ENCODE measurements at places on chromosomes 5 and 9.

DNA sequence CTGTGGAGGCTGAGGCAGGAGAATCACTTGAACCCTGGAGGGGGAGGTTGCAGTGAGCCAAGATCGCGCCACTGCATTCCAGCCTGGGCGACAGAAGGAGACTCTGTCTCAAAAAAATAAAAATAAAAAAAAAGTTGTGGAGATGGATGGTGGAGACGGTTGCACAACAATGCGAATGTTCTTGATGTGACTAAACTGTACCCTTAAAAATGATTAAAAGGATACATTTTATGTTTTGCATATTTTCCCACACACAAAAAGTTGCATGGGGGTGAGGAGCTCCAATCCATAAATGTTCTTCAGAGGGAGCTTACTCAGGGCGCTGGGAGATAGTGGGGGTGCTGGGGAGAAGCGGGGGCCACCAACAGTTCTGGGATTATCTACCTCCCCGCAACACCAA is 43.8 kb upstream of the CDKN2AIPNL start:
- DNase-seq: no peak

GRCh38 chr9:97980479-97980803 is 2.7 kb upstream of the ANP32B start:
- no peak for DNase-seq

DNA sequence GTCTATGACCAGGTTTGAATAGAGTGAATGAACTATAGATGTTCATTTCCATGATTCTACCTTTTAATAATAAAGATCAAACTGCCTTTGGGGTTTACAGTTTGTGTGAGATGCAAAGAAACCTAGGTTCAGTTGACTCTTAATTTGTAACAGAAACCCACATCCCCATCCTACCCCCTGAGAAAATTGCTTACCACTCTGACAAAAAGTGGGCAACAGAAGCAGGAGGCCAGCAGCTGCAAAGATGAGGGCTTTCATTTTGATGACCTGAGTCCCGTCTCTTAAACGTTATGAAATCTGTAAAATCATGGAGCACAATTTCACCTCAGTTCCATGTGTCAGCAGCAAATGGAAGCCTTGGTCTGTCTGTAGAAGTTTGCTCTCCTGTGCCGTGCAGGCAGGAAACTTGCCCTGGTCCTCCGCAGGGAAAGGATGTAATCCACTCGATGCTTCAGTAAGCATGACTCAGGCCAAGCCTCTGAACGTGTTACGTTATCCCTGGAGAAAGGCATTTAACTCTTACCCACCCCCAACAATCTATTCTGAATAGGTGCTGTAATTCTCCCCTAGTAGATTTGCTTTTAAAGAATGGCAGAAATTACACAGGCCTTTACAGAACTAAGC is at the start of gene F2RL2:
TSS of gene F2RL2 (minus strand) at position 431 of the 624 bp plus-strand sequence. CDS start at position 258, 173 bp downstream.
- DNase-seq: no peak

GRCh38 chr5:177100714-177101121 is 14.0 kb downstream of the FGFR4 start:
- DNase-seq: no peak

GRCh38 chr9:107079589-107079988 is 203.5 kb upstream of the RAD23B start:
- DNase-seq: no peak

DNA sequence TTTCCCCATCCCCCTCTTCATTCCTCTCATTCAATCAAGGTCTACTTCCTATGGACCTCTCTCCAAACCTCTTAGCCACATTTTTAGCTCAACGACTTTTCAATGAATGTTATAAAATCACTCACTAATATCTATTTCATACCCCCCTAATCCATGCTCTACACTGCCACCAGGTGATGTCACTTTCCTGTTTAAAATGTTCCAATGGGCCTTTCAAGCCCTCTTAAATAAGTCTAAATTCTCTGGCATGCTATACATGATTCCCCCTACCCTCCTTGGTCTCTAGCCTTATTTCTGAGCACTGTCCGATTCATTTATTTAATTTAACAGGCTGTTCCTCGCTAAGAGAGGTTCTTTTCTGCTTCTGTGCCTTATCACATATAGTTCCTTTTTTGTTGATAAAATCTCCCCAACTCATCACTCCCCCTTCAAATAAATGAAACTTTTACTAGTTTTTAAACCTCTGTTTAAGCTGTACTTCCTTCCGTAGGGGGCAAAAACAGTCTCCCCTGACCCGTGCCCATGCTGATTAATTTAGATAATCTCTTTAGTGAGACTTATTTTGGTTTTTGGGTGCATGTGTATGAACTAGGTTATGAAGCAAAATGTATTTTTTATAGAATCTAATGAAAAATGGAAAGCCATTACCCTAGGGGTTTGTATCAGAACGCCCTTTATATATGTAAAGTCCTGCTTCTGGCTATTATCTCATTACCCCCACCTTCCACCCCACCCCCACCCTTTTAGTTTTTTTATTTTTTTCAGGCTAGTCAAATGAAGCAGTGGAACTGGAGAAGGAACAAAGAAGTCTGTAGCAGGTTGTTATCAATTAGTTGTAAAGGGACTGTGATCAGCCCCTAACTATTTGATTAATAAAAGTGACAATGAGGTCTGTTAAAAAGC is 9.0 kb downstream of the ABHD17B start:
- DNase-seq: no peak
